ENCODE measurements at places on chromosomes 1 and 21. TPM values are rescaled to one million over a fixed set of nuclear protein-coding genes. Genes with fewer than 3 reads are reported as not detected.

DNA sequence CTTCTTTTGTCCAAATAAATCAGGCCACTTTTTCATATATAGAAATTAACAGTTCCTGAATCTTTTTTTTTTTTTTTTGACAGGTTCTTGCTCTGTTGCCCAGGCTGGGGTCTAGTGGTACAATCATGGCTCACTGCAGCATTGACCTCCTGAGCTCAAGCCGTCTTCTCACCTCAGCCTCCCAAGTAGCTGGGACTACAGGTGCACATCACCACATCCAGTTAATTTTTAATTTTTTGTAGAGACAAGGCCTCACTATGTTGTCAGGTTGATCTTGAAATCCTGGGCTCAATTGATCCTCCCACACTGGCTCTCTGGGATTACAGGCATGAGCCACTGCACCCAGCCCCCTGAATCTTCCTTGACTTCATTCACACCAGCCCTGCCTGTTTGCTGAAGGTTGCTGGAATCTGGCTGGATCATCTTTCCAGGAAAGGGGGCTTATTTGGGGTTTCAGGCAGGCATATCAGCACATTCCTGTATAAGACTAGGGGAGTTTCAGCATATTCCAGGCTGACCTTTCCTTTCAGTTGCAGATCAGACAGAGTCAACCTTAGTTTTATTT lies 78.2 kb upstream of the ARHGAP29 start:
- DNase-seq = no peak

GRCh38 chr1:246788895-246789338 lies 64.7 kb downstream of the SCCPDH start:
- no peak for DNase-seq

DNA sequence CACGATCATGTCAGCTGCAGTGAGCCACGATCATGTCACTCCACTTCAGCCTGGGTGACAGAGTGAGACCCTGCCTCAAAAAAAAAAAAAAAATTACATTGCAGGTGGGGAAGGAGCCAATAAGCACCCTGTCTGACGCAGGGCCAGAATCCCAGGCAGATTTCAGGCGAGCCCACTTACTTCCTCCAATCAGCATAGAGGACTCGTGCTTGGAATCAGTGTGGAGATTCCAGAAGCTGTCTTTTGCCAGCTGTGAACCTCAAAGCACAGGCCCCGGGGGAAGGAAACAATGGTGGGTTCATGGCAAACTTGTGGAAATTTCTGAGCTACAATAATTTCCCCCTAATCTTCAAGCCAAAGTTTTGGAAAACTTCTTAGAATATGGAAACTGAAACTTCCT lies 178.2 kb upstream of the ZNF644 start:
- DNase-seq = no peak

DNA sequence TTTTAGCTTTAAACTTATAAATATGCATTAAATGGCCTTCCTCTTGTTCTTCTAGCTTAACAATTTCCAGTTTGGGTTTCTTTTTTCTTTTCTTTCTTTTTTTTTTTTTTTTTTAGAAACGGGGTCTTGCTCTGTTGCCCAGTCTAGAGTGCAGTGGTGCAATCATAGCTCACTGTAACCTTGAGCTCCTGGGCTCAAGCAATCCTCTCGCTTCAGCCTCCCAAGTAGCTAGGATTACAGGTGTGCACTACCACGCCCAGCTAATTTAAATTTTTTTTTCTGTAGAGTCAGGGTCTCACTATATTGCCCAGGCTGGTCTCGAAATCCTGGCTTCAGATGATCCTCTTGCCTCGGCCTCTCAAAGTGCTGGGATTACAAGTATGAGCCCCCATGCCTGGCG lies 37.9 kb upstream of the RUNX3 start:
- DNase-seq = no peak

DNA sequence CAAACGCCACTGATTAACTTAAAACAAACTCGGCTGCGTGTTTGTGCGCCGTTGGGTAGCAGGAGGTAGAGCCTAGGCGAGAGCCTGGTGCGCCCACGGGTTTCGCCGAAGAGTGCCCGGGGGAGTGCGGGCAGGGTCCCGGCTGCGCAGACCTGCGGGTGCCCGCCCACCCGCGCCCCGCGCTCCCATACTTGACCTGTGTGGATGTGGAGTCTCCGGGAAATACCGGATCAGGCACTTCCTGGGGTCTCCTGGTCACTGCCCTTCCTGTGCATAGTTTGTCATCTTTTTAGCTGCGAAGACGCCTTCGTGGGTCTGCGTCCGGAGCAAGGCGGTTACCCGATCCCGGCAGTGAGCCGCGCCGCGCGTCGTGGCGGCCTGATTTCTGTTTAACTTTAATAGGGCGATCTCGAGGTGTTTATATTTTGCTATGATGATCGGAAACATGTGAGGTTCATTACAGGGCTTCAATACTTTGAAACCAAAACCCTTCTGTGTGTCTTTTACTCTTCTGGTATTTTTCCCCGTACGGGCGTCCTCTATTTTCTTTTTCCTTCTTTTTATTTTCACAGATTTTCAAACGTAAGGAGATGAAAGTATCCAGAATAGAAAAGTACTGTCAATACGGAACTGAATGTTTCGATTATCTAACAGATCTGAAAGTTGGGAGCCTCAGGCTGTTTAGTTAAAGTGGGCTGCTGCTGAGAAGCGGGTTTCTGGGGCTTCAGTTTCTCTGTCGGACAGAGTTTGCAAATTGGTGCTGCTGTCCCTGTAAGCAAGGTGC lies 15.2 kb downstream of the NR5A2 start:
- DNase-seq = no peak

GRCh38 chr1:26336477-26337205 lies 17.3 kb downstream of the CRYBG2 start:
- DNase-seq = peak; percentile 90

- DNase-seq = peak; percentile 70
Measured at GRCh38 chr1:53110370-53111072, 31.9 kb downstream of the SLC1A7 start.

DNA sequence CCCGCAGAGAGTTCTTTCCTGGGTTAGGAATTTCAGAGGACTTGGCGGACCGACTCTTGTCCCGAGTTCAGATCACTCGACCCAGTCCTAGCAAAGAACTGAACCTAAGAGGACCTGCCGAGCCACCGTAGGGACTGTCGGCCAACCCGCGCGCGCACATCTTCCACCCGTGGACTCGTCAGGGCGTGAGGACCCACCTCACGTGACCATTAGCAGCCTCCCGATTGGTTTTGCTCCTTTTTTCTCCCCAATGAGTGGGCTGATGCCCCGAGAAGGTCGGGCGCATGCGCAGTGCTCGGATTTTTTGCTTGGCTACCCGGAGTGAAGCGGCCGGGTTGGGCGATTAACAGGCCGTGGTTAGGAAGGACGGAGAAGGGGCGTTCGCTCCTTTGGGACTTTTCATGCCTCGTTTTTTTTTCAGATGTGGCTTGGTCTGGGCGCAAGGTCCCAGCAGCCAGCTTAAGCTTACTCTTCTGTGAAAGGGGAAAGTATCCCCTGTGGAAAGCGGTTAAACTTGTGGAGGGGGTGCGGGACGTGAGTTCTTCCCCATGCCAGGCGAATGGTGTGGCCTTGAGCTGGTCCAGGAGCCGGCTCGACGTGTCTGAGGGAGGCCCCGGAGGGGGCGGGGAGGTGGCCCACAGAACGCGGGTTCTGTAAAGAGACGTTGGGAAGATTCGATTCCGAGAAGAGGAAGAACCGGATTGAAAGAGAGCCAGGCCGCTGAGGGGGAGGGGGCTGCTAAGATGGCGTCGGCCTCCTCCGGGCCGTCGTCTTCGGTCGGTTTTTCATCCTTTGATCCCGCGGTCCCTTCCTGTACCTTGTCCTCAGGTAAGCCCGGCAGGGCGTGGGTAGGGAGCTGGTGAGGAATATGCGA lies at the start of gene PIP5K1A:
PIP5K1A (plus strand) TSS at position 299 of the 874 bp plus-strand sequence; CDS start at position 744, 445 bp downstream.
- DNase-seq = peak; percentile 99

DNA sequence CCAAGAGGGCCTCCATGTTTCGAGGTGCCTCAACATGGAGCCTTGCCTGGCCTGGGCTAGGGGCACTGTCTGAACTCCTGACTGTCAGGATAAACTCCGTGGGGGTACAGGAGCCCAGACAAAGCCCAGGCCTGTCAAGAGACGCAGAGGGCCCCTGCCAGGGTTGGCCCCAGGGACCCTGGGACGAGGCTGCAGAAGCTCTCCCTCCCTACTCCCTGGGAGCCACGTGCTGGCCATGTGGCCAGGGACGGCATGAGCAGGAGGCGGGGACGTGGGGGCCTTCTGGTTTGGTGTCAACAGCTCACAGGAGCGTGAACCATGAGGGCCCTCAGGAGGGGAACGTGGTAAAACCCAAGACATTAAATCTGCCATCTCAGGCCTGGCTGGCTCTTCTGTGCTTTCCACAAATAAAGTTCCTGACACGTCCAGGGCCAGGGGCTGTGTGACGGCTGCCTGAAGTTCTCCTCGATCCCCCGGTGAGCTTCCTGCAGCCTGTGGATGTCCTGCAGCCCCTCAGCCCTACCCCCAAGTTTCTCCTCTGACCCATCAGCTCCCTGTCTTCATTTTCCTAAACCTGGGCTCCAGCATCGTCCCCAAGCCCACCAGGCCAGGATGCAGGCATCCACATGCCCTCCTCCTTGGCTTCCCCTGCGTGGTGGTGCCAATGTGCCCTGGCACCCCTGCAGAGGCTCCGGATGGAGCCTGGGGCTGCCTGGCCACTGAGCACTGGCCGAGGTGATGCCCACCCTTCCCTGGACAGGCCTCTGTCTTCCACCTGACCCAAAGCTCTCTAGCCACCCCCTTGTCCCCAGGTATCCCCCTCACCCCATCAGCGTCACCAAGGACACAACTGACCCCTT lies 12.8 kb upstream of the LRRC3 start:
- DNase-seq = no peak

The ERICH3 gene
- not detected for total RNA-seq

The CFAP298 gene
- 39.6 TPM for total RNA-seq

The HFM1 gene
- 4.4 TPM for total RNA-seq

The SHCBP1L gene
- total RNA-seq = not detected

The TRNAU1AP gene
- 31.3 TPM for total RNA-seq

The RHD gene
- total RNA-seq = not detected

The CR1L gene
- total RNA-seq = not detected

Data from ureter (tissue), 1 donor.